ENCODE measurements at places on chromosomes 13 and 19. TPM values are rescaled to one million over a fixed set of nuclear protein-coding genes. Genes with fewer than 3 reads are reported as not detected.

The NTN5 gene
- polyA plus RNA-seq: 1.7 TPM

The CEBPA gene
- 10.7 TPM for polyA plus RNA-seq

DNA sequence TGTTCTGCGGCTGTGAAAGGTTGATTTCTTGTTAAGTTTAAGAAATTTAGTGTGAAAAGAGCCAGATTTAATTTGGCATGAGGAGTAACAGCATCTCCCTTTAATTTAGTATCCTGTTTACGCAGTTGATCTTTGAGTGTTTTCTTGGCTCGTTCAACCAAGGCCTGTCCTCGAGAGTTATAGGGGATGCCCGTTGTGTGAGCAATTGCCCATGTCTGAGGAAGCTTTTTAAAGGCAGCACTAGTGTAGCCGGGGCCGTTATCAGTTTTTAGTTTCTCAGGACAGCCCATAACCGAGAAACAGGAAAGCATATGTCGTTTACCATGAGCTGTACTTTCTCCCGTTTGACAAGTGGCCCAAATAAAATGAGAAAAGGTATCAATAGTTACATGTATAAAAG, 47.5 kb upstream of the ZNF43 start:
- DNase-seq: no peak

- DNase-seq: no peak
Measured at GRCh38 chr13:51501096-51501495, 48.3 kb upstream of the INTS6 start.

- no peak for DNase-seq
Measured at GRCh38 chr19:52176574-52176973, 5.2 kb upstream of the ZNF836 start.

- DNase-seq: no peak
Measured at GRCh38 chr19:17153996-17154395, 61.2 kb upstream of the USE1 start.

- DNase-seq: no peak
Measured at GRCh38 chr13:81988567-81988966, 1647.6 kb upstream of the SPRY2 start.

- no peak for DNase-seq
Measured at GRCh38 chr19:9535934-9536333, 2.5 kb downstream of the ZNF426 start.
